ENCODE measurements at places on chromosomes 2 and 18. TPM values are rescaled to one million over a fixed set of nuclear protein-coding genes. Genes with fewer than 3 reads are reported as not detected.

C18orf54 gene
- total RNA-seq, result 1.3 TPM

GRCh38 chr2:231127936-231128335, 3.1 kb upstream of the HTR2B start:
- DNase-seq, result no peak

- no peak for DNase-seq
Observed at GRCh38 chr2:133842446-133842845, 274.2 kb upstream of the NCKAP5 start.

GRCh38 chr2:71100195-71100964, 29.6 kb downstream of the MCEE start:
- peak; percentile 63 for DNase-seq

DSG3 gene
- 21.0 TPM for total RNA-seq

GRCh38 chr18:47184419-47185050, 8.4 kb upstream of the IER3IP1 start:
- DNase-seq, result no peak

SULT1C3 gene
- 0.66 TPM for total RNA-seq

HOXD1 gene
- total RNA-seq, result 1.3 TPM

BOLL gene
- not detected for total RNA-seq

ARHGAP15 gene
- total RNA-seq, result 10.7 TPM

- DNase-seq, result no peak
Observed at GRCh38 chr2:10019174-10019573, 24.2 kb upstream of the KLF11 start.

DNA sequence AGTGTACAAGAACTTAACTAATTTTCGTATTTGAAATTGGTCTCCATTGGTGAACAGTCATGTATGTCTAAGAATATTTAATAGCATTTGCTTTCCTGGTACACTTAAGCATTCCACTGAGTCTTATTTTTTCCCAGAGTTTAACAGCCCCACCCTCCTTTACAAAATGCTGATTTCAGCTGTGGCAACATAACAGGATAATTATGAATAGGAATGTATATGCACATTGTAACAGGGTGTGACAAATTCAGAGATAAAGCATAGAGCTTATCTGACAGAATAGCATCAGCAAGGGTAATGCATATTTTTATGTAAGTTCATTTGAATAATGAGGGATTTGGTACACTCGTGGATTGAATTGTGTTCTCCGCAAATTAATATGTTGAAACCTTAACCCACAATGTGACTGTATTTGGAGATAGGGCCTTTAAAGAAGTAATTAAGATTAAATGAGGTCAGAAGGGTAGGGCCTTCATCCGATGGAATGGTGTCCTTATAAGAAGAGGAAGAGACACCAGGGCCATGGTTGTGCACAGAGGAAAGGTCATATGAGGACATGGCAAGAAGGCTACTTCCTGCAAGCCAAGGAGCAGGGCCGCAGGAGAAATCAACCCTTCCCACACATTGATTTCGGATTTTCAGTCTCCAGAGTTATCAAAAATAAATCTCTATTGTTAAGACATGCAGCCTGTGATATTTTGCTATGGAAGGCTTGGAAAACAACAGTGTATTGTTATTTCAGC, 439.7 kb upstream of the CDH20 start:
- DNase-seq, result no peak

CREG2 gene
- under 0.01 TPM for total RNA-seq

DNA sequence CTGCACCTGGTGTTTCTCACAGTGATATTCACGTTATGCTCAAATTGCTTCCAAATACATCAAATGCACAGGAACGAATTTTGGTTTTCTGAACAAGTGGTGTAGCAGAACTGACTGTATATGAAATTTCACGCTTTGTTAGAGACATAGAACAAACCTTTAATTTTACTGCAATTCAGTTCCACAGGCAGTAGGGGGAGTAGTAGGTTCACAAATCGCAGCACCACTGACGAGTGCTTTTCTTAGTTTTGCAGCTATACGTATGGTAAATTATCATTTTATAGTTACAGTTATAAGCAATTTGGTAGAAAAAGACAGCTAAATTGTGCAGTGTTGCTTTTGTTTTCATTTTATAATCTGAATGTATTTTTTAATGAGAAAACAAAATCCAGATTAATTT, 113.3 kb downstream of the KIAA1328 start:
- DNase-seq, result no peak

GRCh38 chr18:13379062-13379865, 160.7 kb downstream of the LDLRAD4 start:
- no peak for DNase-seq

- DNase-seq, result no peak
Observed at GRCh38 chr18:68948622-68949021, 150.7 kb downstream of the CCDC102B start.

- DNase-seq, result no peak
Observed at GRCh38 chr2:159409116-159409800, 122.8 kb upstream of the WDSUB1 start.

DNA sequence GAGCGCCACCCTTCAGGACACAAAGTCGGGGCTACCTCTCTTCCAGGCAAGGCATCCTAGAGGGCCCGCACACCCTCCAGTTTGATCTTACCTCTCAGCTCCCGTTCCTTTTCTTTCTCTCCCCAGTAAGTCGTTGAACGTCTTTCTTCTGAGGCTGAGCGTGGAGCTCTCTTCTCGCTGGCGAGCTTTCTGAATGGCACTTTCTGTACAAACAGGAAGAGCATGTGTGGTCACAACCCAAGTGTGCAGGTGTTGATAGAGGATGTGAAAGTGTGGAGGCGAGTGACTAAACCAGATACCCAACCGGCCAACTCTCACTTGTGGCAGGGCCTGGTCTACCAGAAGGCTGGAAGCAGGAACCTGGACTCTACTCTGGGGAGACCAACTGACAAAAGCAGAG, at the start of gene AFF3:
Gene AFF3 (minus strand): TSS at position 198 of the 400 bp plus-strand sequence. CDS start 38,136 bp downstream, outside the sequence.
- no peak for DNase-seq

GRCh38 chr2:58063641-58064040, 17.0 kb downstream of the VRK2 start:
- no peak for DNase-seq

GCG gene
- not detected for total RNA-seq

LINC00305 gene
- not detected for total RNA-seq
